ENCODE measurements at places on chromosomes 13 and 19.
A peak's percentile ranks its signal among the peaks of the same experiment; 100 is the strongest.

GRCh38 chr19:34480971-34481841 lies at the start of gene WTIP:
Gene WTIP (plus strand): TSS chr19:34481758. CDS start chr19:34481975, 217 bp downstream.
- peak; percentile 28 for DNase-seq

DNA sequence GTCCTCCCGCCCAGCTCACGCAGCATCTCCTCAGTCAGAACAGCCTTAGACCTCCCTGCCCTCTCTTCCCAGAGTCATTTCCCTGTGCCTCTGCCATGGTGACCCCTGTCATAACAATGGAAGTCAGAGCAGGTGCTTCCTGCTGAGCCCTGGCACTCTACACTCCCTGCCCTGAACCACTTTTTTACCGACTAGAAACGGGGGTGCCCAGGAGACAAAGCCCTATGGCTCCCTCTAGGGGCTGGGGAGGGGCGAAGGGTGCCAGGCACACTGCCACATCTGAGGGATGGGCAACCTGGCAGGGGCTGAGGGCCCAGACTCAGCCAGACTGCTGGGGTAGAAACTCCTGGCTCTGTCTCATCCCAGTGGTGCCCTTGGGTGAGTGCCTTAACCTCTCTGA lies 16.4 kb downstream of the ZNF574 start:
- DNase-seq: no peak

DNA sequence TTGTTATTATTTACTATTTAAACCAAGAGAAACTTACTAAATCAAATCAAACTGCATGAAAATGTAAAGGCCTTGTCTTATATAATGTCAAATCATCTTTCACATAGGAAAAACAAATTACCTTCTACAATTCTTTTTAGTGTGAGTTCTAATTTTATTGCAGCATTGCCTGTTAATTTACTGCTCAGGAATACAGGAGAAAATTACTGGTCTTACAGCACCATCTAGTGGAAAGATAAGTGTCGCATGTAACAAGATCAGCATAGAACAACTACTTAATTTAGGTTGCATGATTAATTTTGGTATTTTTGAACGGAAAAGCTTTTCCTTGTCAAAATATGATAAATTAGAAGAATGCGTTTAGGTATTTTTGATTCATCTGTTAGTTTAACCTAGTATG lies 502.7 kb downstream of the UQCRFS1 start:
- no peak for DNase-seq

- DNase-seq: no peak
Observed at GRCh38 chr13:71842003-71842402, 25.0 kb downstream of the DACH1 start.

DNA sequence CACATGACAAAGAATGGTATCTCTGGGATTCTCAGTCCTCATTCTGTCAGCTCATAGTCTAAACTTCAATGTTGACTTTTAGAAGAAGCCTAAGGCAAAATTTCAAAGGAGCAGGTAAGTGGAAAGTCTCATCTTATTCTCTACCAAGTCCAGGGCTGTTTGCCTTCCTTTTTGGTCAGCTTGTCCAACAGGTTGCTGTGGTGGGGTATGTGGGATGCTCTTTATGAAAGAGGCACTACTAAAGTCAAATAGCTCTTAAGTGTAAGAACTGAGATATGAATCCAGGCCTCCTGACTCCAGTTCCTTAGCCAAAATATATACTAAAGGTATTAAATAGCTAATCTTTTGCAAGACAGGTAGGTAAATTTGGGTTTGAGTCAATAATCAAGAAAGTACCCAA lies 540.6 kb upstream of the SPRY2 start:
- DNase-seq: no peak

DNA sequence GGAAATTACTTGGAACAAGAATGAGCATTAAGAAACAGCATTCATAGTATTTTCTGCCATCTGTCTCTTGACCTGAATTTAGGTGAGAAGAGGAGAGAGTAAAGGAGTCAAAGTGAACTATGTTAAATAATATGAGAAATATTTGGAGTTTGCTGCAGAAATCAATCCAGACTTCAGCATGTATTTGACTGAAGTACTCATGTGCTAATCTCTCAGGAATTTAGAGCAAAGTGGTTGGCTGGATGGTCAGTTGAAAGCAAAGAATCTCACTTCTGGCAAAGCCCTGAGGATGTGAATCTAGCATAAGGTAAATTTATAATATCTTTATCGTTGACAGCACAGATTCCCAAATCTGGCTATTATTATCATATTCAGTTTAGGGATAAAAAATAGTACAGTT lies 394.3 kb downstream of the PCDH17 start:
- no peak for DNase-seq

GRCh38 chr13:25069911-25070310 lies 26.0 kb upstream of the PABPC3 start:
- DNase-seq: no peak

GRCh38 chr19:2503521-2504109 lies 27.7 kb downstream of the GADD45B start:
- no peak for DNase-seq
